ENCODE measurements at places on chromosomes 4 and X.

GRCh38 chrX:129678614-129679195, 23.9 kb upstream of the APLN start:
- DNase-seq: no peak

GRCh38 chr4:100286636-100287035, 96.4 kb upstream of the DDIT4L start:
- DNase-seq: no peak

GRCh38 chrX:2490634-2491033, 10.1 kb downstream of the DHRSX start:
- no peak for DNase-seq

DNA sequence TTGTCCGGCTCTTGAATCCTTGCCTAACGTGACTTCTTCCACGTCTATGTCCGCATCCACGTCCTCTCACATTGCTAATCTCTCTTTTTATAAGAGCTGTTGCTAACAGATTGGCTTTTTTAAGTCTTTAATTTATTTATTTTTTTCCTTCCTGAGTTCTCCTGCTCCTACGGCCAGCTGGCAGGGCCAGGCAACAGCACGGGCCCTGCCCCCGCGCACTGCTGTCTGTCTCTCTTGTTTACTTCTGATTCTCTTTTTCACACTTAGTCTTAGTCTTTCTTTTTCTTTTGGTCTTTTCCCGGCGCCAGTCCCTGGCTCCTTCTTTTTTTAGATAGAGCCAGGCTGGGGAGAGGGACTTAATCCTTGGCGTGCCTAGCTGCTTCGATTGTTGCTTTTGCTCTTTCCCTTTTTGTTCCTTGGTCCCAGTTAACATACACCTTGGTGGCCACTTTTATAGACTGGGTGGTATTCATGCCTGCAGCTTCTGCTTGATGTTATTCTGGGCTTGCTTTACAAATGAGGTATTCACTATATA, 53.2 kb upstream of the RBMX start:
- DNase-seq: no peak

DNA sequence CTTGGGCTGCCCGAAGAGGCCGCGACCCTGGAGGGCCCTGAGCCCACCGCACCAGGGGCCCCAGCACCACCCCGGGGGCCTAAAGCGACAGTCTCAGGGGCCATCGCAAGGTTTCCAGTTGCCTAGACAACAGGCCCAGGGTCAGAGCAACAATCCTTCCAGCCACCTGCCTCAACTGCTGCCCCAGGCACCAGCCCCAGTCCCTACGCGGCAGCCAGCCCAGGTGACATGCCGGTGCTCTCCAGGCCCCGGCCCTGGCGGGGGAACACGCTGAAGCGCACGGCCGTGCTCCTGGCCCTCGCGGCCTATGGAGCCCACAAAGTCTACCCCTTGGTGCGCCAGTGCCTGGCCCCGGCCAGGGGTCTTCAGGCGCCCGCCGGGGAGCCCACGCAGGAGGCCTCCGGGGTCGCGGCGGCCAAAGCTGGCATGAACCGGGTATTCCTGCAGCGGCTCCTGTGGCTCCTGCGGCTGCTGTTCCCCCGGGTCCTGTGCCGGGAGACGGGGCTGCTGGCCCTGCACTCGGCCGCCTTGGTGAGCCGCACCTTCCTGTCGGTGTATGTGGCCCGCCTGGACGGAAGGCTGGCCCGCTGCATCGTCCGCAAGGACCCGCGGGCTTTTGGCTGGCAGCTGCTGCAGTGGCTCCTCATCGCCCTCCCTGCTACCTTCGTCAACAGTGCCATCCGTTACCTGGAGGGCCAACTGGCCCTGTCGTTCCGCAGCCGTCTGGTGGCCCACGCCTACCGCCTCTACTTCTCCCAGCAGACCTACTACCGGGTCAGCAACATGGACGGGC, 579 bp downstream of the ABCD1 start:
- DNase-seq: no peak

DNA sequence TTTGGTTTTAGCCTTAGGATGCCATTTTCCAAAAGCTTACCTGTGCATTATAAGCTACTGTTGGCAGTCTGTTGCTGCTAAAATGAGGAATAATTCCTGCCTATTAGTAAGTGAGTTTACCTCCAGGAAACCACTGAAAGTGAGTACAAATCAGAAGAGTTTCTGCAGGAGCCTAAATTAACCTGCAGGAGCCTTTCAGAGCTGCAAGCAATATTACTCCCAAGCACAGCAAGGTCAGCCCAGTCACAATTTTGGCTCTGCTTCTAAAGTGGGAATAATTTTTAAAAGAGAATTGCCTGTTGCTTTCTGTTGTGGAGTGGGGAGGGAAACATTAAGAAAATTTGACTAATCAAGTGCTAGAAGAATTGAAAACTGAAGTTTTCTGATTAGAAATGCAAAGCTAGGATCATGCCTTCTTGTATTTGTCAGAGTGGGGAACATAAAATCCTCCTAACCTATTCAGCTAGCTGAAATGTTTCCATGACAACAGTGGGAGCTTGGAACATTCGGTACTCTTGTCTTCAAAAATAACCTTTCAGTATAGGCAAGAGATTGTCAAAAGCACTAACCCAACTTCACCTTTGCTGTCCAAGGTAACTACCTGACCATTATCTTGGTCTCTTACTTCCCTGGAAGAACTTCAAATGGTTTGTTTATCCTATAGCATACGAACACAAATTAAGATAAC, 193.2 kb downstream of the COMMD8 start:
- DNase-seq: no peak

- no peak for DNase-seq
These were observed 1444.0 kb upstream of the PCDH7 start for GRCh38 chr4:29276150-29276549.

DNA sequence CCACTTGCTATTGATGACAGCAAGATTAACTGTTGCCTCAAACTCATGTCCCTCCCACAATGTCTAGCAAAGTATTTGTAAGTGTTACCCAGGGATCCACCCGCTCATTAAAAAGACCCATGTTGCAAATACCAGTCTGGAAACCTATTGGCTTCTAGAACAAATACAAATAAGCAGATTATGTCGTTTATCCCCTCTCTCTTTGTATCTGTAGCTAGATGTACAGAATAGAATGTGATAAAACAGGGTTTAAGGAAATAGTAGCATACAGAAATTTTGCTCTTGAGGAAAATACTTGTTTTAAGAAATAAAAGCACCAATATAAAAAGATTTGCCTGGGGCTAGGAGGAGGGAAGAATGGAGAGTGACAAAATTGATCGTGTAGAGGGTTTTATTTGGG, 142.7 kb upstream of the ZIC3 start:
- no peak for DNase-seq

DNA sequence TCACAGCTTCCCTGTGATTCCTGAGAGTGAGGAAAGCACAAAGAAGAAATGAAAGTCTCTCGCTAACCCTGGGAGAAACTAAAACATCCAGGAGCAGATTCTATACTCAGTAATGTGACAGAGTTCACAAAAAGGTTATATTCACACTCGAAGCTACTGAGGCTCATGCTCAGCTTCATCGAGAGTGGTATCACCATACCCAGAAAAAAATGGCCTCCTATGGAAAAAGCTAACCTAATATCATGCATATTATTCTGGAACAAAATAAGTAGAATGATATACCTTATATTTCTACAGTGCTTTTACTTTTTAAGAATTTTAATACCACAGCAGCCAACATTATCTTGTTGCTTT, 13.5 kb upstream of the CDKN2AIP start:
- no peak for DNase-seq

- no peak for DNase-seq
These were observed 9.7 kb upstream of the PLA2G12A start for GRCh38 chr4:109739547-109739946.

DNA sequence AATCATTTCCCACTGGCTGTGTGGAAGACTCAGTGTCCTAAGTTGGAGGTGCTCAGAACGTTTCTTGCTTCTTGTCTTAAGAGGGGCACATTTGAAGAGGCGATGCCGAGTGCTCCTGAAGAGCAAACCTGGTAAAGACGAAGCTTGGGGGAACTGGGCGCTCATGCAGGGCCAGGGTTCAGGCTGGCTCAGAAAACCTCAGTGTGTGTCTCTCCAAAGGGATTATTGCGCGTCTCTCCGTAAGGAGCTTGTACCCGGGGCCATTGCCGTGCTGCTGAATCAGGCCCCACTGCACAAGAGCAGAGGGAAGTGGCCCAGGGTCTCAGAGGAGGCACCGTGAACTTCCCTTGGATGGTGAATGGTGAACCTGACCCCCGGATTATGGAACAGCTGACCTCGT, 44.4 kb downstream of the PSAPL1 start:
- DNase-seq: no peak

DNA sequence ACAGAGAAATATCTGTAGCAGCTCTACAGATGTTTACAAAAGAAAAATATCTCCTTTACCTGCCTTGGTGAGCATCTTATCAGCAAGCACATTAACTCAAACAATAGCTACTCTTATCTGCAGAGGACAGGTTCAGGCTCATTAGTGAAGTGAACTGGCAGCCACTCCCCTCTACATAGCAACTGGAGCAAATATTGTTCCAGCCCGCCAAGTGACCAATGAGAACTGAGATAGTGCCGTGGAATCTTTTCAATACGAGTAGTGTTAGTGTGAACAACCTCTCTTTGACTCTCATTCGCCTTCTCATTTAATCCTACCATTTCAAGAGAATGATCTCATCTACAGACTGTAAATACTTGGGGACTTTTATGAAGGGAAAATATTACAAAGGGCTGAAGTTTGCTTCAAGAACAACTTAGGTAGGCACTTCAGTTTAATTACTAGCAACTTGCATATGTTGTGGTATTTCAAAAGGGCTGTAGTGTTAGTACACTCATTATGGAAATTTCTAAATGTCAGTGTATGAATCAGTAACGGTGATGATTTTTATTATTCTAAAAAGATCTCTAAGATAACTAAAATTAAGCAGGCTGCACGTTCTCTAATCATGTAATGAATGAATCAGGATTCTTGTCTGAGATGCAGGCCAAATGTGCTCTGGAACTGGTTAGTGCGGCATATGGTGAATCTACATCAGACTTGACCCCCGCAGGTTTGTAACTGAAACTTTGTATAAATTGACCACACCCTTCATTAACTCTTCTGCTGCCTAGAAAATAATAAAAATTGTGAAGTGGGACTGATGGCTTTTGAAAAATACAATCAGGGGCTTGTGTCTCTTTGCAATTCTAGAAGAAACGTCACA, 72.4 kb downstream of the PALLD start:
- DNase-seq: no peak

GRCh38 chrX:72268597-72269365, 8.3 kb downstream of the RPS4X start:
- no peak for DNase-seq

- peak; percentile 19 for DNase-seq
These were observed 4.0 kb downstream of the EFNB1 start for GRCh38 chrX:68832516-68833447.

GRCh38 chrX:67607466-67607865, 63.6 kb downstream of the AR start:
- DNase-seq: no peak

DNA sequence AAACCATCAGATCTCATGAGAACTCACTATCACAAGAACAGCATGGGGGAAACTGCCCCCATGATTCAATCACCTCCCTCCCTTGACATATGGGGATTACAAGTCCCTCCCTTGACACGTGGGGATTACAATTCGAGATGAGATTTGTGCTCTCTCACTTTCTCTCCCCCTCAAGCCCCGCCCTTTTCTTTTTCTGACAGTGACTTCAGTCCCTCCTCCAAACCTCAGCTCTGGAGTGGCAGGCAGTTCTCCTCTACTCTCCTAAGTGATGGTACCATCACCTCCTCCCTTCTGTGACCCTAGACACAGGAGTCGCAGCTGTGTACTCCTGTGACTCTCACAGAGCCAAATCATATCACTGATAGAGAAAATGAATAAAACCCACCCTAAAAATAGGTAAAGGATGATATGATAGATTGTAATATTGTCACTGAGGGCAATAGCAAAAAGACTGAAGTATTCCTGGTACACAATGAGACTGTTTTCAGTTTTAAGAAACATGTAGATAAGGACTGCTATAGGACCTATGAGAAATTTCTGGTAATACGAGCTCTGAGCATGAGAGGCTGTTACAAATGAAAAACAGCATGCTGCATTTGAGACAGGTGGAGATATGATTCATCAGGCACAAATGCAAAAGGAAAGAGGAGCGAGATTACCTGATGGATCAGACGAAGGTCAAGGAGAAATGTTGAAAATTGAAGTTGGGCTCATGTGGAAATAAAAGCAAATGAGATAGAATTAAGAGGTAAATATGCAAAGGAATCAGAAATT, 101.2 kb upstream of the CBLL2 start:
- no peak for DNase-seq

DNA sequence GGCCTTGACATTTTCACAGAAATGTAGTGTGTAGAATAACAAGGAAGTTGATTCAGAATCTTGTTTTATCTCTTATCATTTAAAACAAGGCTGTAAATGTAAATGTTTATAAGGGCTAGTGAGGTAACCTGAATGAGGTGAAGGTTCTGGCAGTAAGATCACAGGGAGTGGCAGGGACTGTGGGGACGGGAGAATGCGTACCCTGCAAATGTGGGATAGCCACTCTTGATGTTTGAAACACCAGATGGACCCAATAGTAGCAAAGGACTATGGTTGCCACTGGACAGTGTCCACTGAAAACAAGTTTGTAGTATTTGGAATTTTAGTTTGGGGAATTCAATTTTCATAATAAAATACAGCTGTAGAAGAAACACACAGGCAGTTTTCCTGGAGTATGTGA, 155.3 kb downstream of the FHIP1A start:
- DNase-seq: no peak

DNA sequence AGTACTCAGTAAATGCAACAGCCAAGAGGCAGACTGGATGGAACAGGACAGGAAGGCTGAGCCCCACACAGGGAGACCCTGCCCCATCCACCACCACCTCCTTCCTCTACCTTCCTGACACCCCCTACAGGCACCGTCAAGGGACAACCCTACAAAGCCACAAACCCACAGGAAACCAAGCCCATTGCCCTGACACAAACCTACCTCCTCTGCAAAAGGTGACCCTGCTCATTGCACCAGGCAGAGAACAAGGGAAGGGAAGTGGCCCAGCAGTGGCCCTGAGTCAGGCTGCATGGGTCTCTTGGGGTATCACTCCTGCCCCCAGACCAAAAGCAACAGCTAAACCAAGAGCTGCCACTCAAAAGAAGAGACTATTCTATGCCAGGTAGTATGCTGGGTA, 21.0 kb downstream of the JAKMIP1 start:
- peak; percentile 39 for DNase-seq

GRCh38 chr4:76384052-76384451, 36.9 kb downstream of the CCDC158 start:
- DNase-seq: no peak

GRCh38 chr4:45121426-45121975, 395.1 kb upstream of the GNPDA2 start:
- no peak for DNase-seq

GRCh38 chr4:2672700-2673099, 83.4 kb downstream of the TNIP2 start:
- no peak for DNase-seq

GRCh38 chrX:147550217-147550616, 361.5 kb upstream of the FMR1 start:
- no peak for DNase-seq

- DNase-seq: no peak
These were observed 7.2 kb downstream of the GNRHR start for GRCh38 chr4:67746797-67747495.

GRCh38 chrX:150074175-150074574, 135.9 kb upstream of the EOLA2 start:
- DNase-seq: no peak

- DNase-seq: no peak
These were observed 82.8 kb downstream of the MAGEB10 start for GRCh38 chrX:27890611-27891010.

All from activated T-cell treated with anti-CD3 and anti-CD28 coated beads, Interleukin-2, amount 50 U/mL, for 24 hours (primary cell).